ENCODE measurements at places on chromosomes 2 and 18.

- DNase-seq: no peak
These were observed 250.8 kb downstream of the DYSF start for GRCh38 chr2:71704131-71704561.

- DNase-seq: no peak
These were observed 665.4 kb upstream of the HS6ST1 start for GRCh38 chr2:128984081-128984480.

GRCh38 chr18:13657974-13658373 is 68.4 kb downstream of the FAM210A start:
- DNase-seq: no peak

DNA sequence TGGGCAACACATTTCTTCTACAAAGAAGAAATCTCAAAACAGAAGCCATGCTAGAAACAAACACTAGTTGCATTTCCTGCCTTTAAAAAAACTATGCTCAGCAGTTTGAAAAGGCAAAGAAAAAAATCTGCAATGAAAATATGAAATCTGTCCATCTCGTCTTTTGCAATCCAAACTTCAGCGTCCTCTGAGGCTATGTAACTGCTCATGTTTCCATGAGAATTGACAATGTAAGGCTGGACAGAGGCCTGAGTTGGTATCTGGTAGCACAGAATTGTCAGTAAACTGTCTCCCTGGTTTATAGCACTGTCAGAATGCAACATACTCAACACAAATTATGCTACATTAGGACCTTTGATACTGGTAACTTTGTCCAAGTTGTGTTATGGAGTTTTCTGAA is 429.9 kb downstream of the ARHGAP15 start:
- no peak for DNase-seq

GRCh38 chr2:197071213-197071612 is 144.7 kb upstream of the PGAP1 start:
- no peak for DNase-seq

All from AG09309 (cell line).